ENCODE measurements at places on chromosomes 16 and 17. TPM values are rescaled to one million over a fixed set of nuclear protein-coding genes. Genes with fewer than 3 reads are reported as not detected.

DNA sequence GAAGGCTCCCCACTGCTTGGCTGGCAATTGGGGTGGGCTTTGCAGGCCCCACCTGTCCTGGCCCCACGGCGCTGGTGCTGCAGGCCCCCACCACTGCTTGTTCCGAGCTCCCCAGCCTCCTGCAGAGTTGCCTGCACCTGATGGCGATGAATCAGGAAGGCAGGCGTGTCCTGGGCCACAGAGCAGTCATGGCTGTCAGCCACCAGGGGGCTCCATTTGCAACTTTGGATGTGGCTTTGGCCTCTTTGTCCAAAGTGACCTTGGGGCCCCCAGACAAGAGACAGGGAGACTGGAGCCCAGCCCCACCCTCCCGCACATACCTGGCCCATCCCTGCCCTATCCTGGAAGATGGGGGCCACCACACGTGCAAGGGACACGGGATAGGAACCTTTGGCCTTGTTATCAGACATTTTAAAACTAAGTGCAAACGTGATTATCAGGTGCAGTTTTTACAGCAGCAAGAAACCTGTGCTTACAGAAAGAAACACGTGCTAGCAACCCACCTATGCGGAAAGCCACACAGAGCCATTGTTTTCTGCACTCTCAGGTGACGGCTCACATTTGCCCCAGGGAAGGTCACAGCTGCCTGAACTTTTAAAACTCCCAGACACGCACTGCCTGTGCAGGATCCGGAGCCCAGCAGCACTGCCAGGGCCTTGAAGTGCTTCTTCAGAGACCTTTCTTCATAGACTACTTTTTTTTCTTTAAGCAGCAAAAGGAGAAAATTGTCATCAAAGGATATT lies at the start of gene DNASE1:
Gene DNASE1, plus strand, starts transcription at position 443 of the 743 bp plus-strand sequence. CDS start 683 bp downstream, outside the sequence.
- no peaks in the 10 kb centered on the region for H3K27me3 ChIP-seq
- peak within 1 kb of the TSS; percentile 90 for H3K27ac ChIP-seq
- H3K4me3 ChIP-seq = no peak within 1 kb of the TSS

- H3K36me3 ChIP-seq = no peaks in the 10 kb centered on the region
- H3K27ac ChIP-seq = peak within 1 kb of the TSS; percentile 95
- H3K4me3 ChIP-seq = peak within 1 kb of the TSS; percentile 59
- peak; percentile 76 for DNase-seq
- H3K4me1 ChIP-seq = peaks cover 42% of the 10 kb centered on the region
Observed at GRCh38 chr17:37744961-37745800, at the start of gene HNF1B. TSS of gene HNF1B (minus strand) at chr17:37745059. CDS start at chr17:37744884, 175 bp downstream.

Gene PRSS22
- 3.6 TPM for total RNA-seq

Gene USP36
- total RNA-seq = 28.5 TPM

DNA sequence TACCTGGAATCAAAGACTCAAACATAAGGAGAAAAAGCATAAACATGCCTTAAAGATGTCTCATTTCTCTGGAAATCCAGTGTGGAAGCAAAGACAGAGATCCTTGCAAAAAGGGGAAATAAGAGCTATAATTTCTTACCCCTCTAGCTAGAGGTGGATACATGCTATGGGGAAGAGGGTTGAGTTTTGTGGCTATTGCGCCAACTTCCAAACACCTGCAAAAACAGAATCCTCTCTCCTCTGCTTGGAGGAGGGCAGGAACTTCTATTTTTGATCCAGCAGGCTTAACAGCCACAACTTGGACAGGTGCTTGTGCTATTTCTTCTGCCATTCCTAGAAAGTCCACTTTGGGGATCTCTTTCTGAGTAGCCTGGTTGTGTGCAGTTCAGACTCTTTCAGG lies 21.5 kb upstream of the NUDT7 start:
- H3K27ac ChIP-seq = no peak overlapping the region
- no peaks in the 10 kb centered on the region for H3K36me3 ChIP-seq
- H3K4me3 ChIP-seq = no peak overlapping the region
- H3K4me1 ChIP-seq = no peaks in the 10 kb centered on the region
- no peaks in the 10 kb centered on the region for H3K27me3 ChIP-seq

Gene SLC38A10
- 203 TPM for total RNA-seq

GRCh38 chr16:11379420-11379819 lies 34.2 kb downstream of the RMI2 start:
- peak; percentile 53 for DNase-seq
- no peak overlapping the region for H3K4me3 ChIP-seq
- H3K4me1 ChIP-seq = no peaks in the 10 kb centered on the region
- H3K27me3 ChIP-seq = no peaks in the 10 kb centered on the region
- H3K27ac ChIP-seq = no peak overlapping the region

Gene PITPNM3
- total RNA-seq = 3.4 TPM

DNA sequence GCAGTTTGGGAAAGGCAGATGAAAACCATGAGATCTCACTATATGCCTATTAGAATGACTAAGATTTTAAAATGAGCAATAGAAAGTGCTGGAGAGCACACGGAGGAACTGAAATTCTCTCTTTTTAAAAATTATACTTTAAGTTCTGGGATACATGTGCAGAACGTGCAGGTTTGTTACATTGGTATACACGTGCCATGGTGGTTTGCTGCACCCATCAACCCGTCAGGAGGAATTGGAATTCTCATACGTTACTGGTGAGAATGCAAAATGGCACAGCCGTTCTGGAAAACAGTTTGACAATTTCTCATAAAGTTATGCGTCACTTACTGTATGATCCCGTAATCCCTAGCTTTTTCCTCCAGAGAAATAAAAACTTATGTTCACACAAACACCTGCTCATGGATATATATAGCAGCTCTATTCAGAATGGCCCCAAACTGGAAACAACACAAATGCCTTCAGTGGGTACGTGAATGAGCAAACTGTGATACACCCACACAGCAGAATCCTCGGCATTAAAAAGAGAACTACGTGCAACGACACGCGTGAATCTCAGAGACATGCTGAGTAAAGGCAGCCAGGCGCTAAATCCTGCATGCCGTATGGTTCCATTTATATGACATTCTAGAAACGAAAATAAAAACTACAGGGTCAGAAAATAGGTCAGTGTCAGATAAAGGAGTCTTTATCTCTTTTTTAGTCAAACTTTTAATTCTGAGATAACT lies 11.8 kb downstream of the PIK3R6 start:
- H3K27ac ChIP-seq = no peak overlapping the region
- peaks cover 10% of the 10 kb centered on the region for H3K4me1 ChIP-seq
- no peaks in the 10 kb centered on the region for H3K27me3 ChIP-seq
- no peak for DNase-seq
- H3K36me3 ChIP-seq = no peaks in the 10 kb centered on the region
- H3K4me3 ChIP-seq = no peak overlapping the region

Gene RUNDC3A
- not detected for total RNA-seq

- no peak for DNase-seq
- H3K27me3 ChIP-seq = no peaks in the 10 kb centered on the region
- no peak overlapping the region for H3K27ac ChIP-seq
- no peak overlapping the region for H3K4me3 ChIP-seq
Observed at GRCh38 chr16:6880263-6880662, 452.4 kb upstream of the RBFOX1 start.

- H3K4me3 ChIP-seq = no peak overlapping the region
- H3K4me1 ChIP-seq = no peaks in the 10 kb centered on the region
- no peak overlapping the region for H3K27ac ChIP-seq
- DNase-seq = peak; percentile 41
- no peaks in the 10 kb centered on the region for H3K36me3 ChIP-seq
Observed at GRCh38 chr17:5508810-5509209, 22.4 kb downstream of the MIS12 start.

GRCh38 chr16:81813648-81814047 lies 34.6 kb downstream of the PLCG2 start:
- H3K36me3 ChIP-seq = no peaks in the 10 kb centered on the region
- H3K27ac ChIP-seq = no peak overlapping the region
- no peaks in the 10 kb centered on the region for H3K27me3 ChIP-seq
- no peaks in the 10 kb centered on the region for H3K4me1 ChIP-seq
- DNase-seq = no peak

GRCh38 chr16:81457326-81458133 lies 12.9 kb downstream of the CMIP start:
- H3K27me3 ChIP-seq = no peaks in the 10 kb centered on the region
- no peak overlapping the region for H3K4me3 ChIP-seq
- DNase-seq = peak; percentile 44
- no peaks in the 10 kb centered on the region for H3K36me3 ChIP-seq
- no peak overlapping the region for H3K27ac ChIP-seq
- peaks cover 41% of the 10 kb centered on the region for H3K4me1 ChIP-seq

DNA sequence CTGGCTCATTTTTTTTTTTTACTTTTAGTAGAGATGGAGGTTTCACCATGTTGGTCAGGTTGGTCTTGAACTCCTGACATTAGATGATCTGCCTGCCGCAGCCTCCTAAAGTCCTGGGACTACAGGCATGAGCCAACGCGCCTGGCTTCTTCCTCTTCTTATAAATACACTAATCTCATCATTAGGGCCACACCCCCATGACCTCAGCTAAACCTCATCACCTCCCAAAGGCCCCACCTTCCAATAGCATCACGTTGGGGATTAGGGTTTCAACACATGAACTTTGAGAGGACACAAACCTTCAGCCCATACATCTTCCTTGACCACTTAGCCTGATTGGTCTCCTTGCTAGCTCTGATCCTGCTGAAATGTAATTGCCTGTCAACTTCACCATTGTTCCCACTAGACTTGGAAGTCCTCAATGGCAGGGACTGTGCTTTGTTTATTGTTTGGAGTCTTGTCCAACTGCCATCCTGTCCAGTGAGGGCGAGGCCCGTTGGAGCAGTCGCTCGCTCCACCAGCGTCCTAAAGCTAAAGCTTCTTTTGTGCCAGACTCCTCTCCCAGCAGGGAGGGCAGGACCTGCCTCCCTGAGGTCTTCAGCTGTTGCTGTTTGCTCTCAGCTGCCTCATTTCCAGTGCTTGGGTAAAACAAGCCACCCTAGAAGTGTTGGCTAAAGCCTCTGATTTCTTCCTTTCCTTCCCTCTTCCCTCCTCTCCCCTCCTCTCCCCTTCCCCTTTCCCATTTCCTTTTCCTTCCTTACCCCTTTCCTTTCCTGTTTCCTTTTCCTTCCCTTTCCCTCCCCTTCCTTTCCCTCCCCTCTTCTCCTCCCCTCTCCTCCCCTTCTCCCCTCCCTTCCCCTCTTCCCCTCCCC lies 85.3 kb downstream of the HAPSTR1 start:
- no peaks in the 10 kb centered on the region for H3K36me3 ChIP-seq
- DNase-seq = no peak
- no peaks in the 10 kb centered on the region for H3K4me1 ChIP-seq
- no peak overlapping the region for H3K27ac ChIP-seq

DNA sequence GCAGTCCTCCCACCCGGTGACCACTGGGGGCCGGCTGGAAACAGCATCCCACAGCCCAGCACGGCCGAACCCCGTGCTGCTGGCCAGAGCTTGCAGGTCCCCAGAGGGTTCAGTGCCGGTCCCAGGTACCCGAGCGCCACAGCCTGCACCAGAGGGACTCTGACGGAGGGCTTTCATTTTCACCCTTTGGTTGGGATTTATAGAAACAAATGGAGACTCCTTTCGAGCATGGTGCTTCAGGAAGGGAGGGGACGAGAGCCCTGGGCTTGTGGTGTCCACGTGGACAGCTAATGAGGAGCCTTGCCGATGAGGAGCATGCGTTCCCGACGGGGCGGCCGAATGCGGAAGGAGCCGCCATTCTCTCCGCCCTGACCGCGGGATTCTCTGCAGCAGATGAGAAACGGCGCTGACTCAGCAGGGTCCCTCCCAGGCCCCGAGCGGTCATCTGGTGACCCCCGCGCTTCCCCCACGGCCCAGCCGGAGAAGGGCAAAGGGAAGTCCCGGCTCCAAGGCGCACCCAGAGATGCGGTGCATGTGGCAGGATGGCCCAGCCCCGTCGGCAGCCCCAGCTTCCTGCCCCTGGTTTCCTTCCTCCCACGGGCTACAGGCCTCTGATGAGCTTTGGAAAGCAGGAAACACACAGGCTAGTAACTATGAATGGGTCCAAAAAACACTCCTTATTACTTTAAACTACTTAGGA lies 9.8 kb downstream of the SLC38A10 start:
- H3K36me3 ChIP-seq = peaks cover 8% of the 10 kb centered on the region
- peaks cover 13% of the 10 kb centered on the region for H3K4me1 ChIP-seq
- H3K27me3 ChIP-seq = no peaks in the 10 kb centered on the region
- peak overlapping the region; percentile 54 for H3K27ac ChIP-seq
- peak; percentile 40 for DNase-seq
- H3K4me3 ChIP-seq = no peak overlapping the region

DNA sequence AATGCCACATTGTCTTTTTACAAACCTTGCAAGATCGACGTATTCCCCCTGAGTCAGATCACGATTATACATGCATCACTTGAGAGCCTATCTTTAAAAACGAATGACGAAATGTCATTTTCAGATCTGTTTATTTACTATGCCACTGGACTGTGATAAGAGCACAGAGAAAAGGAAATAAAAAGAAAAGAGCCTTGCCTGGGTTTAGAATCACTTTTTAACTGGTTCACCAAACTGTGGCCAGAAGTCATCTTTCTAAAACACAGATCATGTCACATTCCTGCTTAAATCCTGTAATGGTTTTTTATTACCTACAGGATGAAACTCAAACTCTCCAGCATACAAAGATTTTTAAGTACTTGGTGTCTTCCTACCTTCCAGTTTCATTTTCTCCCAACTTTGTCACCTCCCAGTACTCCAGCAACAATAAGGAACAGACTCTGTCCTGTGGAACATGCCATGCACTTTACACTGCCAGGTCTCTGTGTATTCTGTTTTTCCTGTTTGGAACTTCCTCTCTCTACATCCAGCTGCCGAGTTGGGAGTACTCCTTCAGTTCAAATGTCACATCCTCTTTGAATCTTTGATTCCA lies 91.5 kb downstream of the SNX11 start:
- H3K36me3 ChIP-seq = no peaks in the 10 kb centered on the region
- no peak overlapping the region for H3K27ac ChIP-seq
- H3K4me1 ChIP-seq = no peaks in the 10 kb centered on the region
- H3K4me3 ChIP-seq = peak overlapping the region; percentile 7
- no peaks in the 10 kb centered on the region for H3K27me3 ChIP-seq

Gene CHRNE
- total RNA-seq = 1.8 TPM

Gene CLDN7
- 72.9 TPM for total RNA-seq

Gene STX1B
- total RNA-seq = 0.26 TPM

GRCh38 chr17:21275047-21275578 lies 9.4 kb upstream of the MAP2K3 start:
- no peak overlapping the region for H3K27ac ChIP-seq
- H3K4me3 ChIP-seq = peak overlapping the region; percentile 40
- peaks cover 12% of the 10 kb centered on the region for H3K4me1 ChIP-seq
- H3K36me3 ChIP-seq = no peaks in the 10 kb centered on the region
- no peaks in the 10 kb centered on the region for H3K27me3 ChIP-seq

Gene CORO1A
- 8.2 TPM for total RNA-seq

GRCh38 chr16:7344830-7345780 lies 12.5 kb downstream of the RBFOX1 start:
- H3K4me1 ChIP-seq = no peaks in the 10 kb centered on the region
- H3K27me3 ChIP-seq = no peaks in the 10 kb centered on the region
- no peaks in the 10 kb centered on the region for H3K36me3 ChIP-seq
- no peak for DNase-seq

Gene MT3
- total RNA-seq = not detected

- peak overlapping the region; percentile 76 for H3K27ac ChIP-seq
- no peaks in the 10 kb centered on the region for H3K36me3 ChIP-seq
- H3K27me3 ChIP-seq = no peaks in the 10 kb centered on the region
- DNase-seq = peak; percentile 98
- H3K4me3 ChIP-seq = peak overlapping the region; percentile 13
Observed at GRCh38 chr17:7214300-7215135, 5.1 kb downstream of the DLG4 start.

Gene DRC7
- not detected for total RNA-seq

Gene GPT2
- total RNA-seq = 52.1 TPM
